ENCODE measurements at places on chromosomes 3 and 15.

GRCh38 chr15:30043211-30043655, 39.5 kb upstream of the GOLGA8J start:
- no peak for DNase-seq

GRCh38 chr3:34106879-34107278, 308.4 kb downstream of the PDCD6IP start:
- DNase-seq: no peak

- peak; percentile 15 for DNase-seq
Measured at GRCh38 chr3:185960522-185961288, 22.9 kb upstream of the TRA2B start.

GRCh38 chr3:123952844-123953520, 8.0 kb downstream of the CCDC14 start:
- DNase-seq: no peak

DNA sequence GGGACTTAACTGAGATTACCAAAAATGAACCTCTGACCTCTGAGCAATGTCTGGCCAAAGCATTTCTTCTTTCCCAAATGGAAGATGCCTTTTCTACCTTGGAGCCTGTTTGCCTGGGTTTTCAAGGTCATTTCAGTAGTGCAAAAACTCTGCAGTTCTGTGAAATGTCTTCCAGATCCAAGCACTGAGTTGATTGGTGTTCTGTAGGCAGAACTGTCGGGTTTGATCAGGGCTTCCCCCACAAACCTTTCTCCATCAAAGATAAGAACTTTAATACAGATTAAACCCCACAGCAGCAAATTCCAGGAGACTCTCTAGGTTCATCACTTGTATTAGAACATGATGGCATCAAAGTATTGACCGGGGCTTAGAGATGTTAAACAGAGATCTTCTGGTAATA, 192.7 kb upstream of the TOPAZ1 start:
- DNase-seq: no peak

GRCh38 chr3:100698736-100699135, 10.6 kb upstream of the TFG start:
- no peak for DNase-seq

- no peak for DNase-seq
Measured at GRCh38 chr15:71880276-71880675, 69.9 kb downstream of the NR2E3 start.

DNA sequence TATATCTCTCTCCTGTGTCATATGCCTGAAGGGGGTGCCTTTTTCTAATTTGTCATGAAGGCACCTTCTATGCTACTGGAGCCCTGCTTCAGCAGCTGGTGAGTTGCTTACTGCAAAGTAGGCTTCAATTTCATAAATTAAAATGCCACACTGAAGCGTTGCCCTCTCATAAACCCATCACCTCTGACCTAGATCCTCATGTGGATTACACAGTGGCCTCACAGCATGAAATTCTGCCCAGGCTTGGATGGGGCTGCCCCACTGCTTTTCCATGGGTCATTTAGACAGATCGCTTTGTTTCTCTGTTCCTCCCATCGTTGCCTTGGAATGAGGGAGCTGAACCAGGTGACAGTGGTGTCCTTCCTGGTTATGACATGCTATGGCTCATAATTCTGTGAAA, 131.2 kb downstream of the RPL22L1 start:
- DNase-seq: no peak

- DNase-seq: no peak
Measured at GRCh38 chr3:99384596-99384995, 253.8 kb upstream of the COL8A1 start.

DNA sequence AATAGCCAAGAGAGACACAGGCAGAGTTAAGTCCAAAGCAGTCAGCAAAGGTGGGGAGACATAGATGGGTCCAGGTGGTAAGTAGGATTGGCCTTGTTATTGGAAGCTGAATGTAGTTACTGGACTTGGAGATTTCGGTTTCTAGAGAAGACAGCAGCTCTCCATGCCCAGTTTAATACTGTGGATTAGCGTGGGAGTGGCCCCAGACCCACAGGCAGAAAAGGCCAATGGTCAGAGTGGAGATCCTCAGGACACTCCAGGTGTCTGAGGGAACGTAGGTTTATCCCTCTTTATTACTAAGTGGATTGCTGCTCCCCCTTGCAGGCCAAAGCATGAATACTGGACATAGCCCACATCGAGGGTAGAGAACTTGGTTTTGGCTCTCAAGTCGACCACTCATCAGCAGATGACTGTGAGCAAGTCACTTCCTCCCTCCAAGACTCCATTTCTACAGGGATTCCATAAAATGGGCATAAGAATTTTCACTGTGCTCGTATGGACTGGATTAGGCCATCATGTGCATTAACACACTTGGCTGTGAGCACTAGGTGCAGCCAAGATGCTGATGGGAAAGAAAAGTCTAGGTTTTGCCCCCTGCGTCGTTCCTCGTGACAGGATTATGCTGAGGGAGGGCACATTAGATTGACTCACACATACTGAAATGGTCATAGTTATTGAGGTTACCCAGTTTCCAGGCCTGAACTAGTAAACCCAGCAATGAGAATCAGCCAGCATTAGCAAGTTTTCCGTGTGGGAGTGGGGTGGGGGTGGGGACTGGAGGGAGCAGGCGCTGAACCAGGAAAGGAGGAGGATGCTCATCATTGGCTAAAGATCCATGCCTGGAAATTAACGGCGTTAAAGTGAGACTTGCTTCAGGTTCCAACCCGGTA, 225.2 kb upstream of the TPRG1 start:
- no peak for DNase-seq

DNA sequence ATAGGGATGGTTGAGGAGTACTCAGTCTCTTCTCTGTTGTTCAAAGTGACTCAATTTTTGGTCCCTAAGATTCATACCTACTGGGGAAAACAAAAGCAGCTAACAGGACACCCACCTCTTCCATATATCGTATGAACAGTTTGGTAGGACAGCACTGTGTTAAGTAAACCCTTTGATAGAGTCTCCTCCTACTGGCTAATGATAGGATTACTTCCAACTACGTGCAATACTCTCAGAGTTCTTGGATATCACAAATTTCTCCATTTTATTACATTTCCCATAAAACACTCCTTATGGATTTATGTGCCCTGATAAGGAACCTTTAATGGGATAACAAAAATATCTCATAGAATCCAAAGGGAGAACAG, 200.2 kb upstream of the GOLGA6L4 start:
- no peak for DNase-seq

- no peak for DNase-seq
Measured at GRCh38 chr3:96478496-96478895, 335.9 kb upstream of the EPHA6 start.

DNA sequence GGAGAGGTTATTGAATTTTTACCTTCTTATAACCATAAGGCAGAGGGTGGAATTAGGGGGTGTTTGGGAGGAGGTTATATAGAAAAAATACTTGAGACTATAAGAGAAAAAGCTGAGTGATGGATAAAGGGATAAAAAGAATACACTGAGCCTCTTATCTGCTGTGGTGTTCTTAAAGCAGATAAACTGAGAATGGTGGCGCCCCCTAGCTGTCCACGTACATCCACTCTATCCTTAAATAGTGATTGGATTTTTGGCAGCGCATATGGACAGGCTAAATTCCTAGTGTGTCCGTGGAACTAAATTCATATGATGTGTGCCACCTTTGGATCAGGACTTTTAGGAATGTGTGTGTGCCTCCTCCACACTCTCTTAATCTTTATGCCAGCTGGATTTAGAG, 121.1 kb downstream of the OXSM start:
- peak; percentile 80 for DNase-seq

- no peak for DNase-seq
Measured at GRCh38 chr3:166499636-166500035, 662.4 kb upstream of the BCHE start.

- DNase-seq: no peak
Measured at GRCh38 chr3:122458992-122459391, 43.1 kb upstream of the WDR5B start.

DNA sequence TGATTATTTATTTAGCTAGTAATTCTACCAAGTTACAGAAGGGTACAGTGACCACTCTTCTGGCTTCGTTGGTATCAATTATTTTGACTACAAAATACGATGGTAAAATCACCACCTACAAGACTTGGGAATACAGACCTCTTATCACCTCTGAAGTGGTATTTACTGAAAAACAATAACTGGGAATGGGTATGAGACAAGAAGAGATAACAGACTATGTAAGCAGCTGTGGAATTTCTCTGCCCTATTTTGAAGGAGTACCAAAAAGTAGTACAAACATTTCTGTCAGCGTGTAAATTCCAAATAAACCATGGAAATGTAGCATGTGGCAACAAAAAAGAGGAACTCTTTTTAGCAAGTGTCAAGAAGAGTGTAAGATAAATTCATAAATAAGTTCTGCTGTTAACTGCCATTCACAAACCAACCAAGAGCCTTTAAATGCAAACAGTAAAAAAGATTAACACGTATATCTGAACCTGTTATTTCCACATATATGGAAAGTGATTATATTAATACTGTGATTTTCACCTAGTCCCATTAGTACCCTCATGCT, 77.0 kb upstream of the SLC12A8 start:
- DNase-seq: no peak

DNA sequence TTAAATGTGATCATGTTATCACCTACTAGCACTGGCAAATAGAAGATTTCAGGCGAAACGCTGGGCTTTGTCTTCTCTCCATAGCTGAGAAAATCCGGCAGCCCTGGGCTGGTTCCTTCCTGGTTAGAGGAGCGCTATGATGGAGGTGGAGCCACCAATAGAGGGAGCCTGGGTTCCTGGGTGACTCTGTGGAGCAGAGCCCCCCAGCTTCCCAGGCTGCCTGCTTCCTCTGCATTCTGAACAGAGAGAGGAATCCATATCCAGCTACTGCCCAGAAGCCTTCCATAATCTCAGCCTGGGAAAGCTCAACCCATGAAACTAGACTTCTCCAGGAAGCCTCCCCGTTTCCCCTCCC, 32.6 kb upstream of the IQSEC1 start:
- DNase-seq: no peak

- no peak for DNase-seq
Measured at GRCh38 chr3:184761976-184762375, 50.0 kb upstream of the VPS8 start.

DNA sequence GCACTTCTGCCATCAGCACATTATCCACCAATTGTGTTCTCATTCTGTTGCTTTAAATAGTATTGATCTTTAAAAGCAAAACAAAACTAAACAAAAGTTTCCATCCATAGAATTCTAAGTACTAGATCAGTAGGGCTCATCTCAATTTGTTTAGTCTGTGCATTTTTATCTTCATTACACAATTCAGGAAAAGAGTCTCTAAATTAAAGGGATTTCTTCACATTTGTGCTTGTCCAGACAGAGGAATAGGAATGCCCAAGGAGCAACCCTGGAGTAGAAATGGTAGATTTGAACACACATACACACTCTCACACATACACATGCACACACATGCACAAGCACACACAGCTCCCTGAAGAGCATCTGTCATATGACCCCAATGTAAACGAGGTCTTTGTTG, 21.4 kb downstream of the LMCD1 start:
- DNase-seq: no peak

All from posterior cingulate gyrus (tissue), 11 donors.